Stimulated activated CD8-positive, alpha-beta memory T cell treated with anti-CD3 and anti-CD28 coated beads, Interleukin-7, amount 100 ng/mL, for 1 hour (primary cell): ENCODE measurements at places on chromosomes 13 and 19.

GRCh38 chr19:47284324-47284899, 9.7 kb downstream of the INAFM1 start:
- DNase-seq, result no peak

DNA sequence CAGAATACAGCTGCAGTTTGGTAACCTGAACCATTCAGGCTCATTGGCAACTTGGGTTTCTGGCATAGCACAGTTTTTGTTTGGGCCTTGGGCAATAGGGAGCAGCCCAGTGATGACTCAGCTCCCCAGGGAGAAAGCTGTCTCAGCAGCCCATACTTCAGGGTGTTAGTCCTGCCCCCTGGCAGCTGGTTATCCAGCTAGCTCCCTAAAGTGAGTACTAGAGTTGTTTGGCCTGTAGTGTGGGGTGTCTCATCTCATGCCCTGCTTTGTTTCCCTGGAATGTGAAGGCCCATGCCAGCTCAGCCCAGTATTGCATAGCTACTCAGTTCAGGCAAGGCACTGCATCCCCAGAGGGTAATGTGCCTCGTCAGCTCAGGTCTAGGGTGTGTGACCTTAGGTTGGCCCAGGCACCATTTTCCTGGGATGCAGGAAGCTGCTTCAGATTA, 18.2 kb upstream of the ZNF543 start:
- DNase-seq, result no peak

- DNase-seq, result no peak
These were observed 20.4 kb downstream of the ZMYM2 start for GRCh38 chr13:19978831-19979437.

GRCh38 chr13:76709851-76710250, 176.4 kb downstream of the KCTD12 start:
- DNase-seq, result no peak

DNA sequence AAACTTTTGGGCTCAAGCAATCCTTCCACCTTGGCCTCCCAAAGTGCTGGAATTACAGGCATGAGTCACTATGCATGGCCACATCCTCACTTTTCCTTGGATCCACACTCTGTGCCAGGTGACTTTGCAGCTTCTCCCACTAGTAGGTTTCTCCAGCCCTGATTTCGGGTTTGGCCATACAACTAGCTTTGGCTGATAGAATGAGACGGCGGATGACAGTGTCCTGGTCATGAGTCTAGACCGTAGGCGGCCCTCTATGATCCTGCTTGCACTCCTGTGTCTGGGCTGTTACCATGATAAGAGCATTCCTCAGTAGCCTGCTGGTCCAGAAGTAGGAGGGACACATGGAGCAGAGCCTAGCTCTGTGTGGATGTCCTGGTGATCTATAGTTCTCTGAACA, 112.5 kb upstream of the KL start:
- DNase-seq, result no peak

DNA sequence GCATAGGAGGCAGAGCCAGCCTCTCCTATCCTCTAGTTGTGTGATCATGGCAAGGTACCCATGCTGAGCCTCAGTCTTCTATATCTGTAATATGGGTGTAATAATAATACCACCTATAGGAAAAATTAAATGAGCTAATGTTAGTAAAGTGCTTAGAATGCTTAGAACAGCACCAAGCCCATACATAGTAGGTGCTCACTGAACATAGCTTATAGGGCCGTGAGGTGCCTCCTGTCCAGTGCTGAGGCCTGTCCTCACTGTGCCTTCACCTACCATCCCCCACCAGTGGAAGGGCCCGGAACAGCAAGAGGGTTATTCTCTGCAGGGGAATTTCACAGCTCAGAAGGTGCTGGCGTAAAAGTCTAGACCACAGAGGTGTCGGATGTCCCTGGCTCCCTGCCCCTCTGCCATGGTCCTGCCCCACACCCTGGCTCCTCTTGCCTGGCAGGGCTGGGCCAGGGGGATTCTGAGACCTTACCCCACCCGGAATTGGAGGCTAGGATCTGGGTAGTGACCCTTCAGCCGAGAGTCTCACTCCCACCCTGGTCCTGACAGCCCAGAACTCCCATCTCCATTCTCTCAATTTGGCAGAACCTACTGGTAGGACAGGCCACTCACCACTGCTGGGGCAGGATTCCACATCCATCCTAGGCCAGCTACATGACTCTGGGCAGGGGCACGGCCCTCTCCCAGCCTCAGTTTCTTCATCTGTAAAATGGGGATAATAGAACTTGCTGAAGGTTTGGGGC, 2.2 kb upstream of the SCN1B start:
- DNase-seq, result no peak

GRCh38 chr19:31277516-31277915, 71.7 kb downstream of the TSHZ3 start:
- no peak for DNase-seq

DNA sequence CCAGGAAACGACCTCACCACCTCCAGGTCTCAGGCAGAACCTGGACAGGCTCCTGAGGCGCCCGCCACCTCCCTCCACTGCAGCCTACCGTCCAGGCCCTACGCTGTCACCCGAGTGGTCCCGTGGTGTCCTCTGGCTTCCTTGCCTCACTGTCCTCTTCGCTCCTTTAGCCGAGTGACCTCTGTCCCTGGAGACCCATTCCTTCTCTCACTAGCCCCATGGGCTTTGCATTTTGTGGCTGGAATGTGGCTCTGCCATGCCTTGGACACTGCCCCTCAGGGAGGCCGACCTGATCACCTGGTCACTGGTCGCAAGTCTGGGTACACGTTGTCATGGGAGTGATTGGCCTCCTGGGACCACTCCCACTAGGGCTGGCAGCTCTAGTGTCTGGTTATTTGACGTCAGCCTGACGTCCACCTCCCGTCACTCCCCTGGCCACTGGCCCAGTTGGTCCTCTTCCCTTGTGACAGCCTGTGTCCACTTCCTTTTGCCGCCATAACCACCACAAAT, 17.9 kb downstream of the SLC25A42 start:
- no peak for DNase-seq

DNA sequence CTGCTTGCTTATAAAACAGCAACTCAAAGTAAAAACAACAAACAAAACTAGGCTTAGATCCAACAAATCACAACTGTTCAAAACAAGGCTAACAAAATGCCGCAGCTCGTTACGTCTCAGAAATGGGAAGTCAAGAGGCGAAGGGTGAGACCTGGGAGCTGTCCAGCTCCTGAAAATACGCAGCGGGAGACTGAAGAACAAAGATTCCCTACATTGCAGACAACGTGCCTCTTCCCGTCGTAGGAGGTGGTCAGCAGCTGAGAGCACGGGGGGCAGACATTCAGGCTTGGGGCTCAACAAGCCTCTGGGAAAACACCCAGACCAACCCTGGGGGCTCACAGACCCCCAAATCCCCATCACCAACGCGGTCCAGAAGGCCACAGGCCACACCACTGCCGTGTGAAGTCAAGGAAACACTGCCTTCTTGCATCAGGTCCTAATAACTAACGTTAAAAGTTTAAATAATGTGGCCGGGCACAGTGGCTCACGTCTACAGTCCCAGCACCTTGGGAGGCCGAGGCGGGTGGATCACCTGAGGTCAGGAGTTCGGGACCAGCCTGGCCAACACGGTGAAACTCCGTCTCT, 13.5 kb downstream of the PLPP2 start:
- no peak for DNase-seq

GRCh38 chr13:22214184-22214583, 543.3 kb downstream of the FGF9 start:
- DNase-seq, result no peak

DNA sequence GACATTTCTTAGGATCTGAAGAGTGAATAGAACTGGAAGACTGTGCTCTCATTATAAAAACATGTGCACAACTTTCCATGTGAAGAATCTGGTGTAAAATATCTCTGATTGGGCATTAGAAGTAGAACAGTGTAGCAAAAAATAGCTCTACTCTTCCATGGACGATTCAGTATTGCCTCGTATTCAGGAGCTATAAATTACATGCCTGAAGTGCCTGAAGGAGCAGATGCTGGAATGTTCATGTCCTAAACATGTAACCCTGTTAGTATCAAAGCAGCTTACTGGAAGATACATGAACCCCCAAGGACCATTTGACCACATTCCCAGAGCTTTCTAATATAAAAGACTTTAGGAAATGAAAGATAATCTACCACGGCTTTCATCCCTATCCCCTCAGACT, 528.9 kb downstream of the DACH1 start:
- DNase-seq, result no peak

- no peak for DNase-seq
These were observed 86.7 kb downstream of the ZAR1L start for GRCh38 chr13:32228330-32229041.

DNA sequence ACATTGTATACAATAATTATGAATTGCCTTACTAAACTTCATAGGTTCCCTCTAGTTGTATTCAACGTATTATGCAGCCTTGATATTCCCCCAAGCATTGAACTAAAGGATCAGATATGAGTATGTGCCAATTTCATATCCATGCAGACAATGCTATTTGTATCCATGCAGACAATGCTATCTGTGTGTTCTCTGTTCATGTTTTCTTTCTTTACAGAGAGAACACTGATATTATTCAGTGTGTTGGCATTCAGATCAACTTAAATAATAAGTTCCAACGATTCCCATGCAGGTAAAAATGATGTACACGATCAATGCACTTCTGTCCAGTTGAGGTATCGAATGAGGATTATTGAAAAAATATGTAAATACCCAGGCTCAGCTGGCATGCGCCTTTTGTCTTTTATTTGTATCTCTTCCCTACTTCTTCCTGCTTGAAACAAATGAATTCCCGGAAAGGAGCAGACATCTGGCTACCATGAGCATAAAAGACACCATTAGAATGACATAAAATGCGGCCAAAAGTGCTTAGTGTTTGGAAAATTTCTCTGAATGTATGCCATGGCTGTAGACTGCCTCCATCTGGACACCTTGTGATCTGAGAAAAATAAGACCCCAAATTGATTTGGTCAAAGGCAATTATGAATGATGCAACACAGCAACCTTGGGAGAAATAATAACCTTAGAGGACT, 731.5 kb downstream of the SLITRK1 start:
- DNase-seq, result no peak

DNA sequence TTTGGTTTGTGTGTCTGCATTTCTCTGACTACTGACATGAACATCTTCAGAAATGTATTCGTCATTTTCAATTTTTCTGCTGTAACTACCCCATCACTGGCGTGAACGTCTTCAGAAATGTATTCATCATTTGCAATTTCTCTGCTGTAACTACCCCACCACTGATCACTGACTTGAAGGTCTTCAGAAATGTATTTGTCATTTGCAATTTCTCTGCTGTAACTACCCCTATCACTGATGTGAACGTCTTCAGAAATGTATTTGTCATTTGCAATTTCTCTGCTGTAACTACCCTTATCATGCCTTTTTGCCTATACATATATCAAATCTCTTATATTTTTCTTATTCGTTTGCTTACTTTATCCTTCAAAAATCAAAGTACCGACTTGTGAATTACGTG, 274.0 kb downstream of the EFNB2 start:
- DNase-seq, result no peak

GRCh38 chr13:47853236-47853635, 147.8 kb downstream of the SUCLA2 start:
- DNase-seq, result no peak

GRCh38 chr13:110351636-110352420, 44.7 kb downstream of the COL4A2 start:
- no peak for DNase-seq

- no peak for DNase-seq
These were observed 50.3 kb downstream of the GSX1 start for GRCh38 chr13:27842571-27842970.

DNA sequence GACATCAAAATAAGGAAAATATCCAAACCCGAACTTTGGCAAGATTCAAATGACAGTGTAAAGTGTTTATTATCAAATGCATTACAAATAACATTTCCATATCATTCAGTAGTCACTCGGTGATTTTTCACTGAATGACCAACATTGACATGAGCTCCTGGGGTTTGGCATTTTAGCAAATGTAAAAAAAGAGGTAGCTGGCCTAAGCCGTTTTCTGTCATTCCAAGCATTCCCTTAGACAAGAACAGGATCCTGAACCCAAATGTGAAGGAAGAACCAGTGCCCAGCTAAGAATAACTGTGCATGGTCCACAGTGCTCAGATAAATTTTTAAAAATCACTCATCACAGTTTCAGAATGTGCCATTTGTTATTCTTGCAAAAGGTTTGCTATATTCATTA, 327.9 kb downstream of the GPC6 start:
- DNase-seq, result no peak

- DNase-seq, result no peak
These were observed 19.4 kb upstream of the DHRS12 start for GRCh38 chr13:51823359-51823758.

DNA sequence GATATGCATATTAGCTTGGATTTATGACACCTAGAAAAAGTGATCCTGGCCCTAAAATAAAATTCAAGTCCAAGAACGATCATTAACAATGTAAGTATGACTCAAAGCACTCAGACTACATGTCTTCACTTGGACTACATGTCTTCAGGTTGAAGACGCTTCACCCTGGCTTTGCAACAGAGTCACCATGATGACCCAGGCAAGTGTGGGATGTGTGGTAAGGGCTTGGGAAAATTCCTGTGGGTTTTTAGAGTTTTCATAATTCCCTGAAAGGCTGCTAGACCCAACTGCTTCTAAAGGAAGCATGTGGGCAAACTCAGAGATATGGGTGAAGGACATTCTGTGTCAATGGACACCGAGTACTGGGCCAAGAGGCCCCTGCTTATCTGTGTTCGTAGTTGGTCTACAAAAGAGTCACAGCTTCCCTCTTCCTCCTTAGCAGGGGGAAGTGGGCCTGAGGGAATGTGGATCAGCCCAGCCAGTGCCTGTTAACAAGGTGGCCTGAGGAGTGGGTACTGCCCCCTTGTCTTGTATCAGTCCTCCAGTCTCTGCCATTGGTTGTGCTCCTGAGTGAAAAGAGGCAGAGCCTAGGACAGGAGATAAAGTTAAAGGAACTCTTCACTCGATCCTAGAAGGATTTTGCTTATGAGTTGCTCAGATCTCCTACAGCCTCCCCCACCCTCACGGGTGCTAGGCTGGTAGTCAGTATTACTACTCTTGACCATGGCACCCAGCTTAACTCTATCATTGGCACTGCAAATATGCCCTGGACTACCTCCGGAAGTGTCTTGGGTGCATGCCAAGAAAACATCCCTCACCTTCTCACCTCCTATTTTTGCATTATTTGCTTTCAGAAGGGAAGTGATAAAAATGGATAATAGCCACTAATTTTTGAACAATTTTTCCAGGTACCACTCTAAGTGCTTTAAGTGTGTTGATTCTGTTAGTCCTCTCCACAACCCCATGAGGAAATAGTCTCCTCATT, 406.3 kb downstream of the COG6 start:
- DNase-seq, result no peak

- no peak for DNase-seq
These were observed 24.6 kb upstream of the GARRE1 start for GRCh38 chr19:34229721-34230120.

GRCh38 chr13:99370481-99371275, 63.5 kb upstream of the GPR183 start:
- DNase-seq, result no peak

- DNase-seq, result no peak
These were observed 468 bp upstream of the SLC39A3 start for GRCh38 chr19:2740314-2740656.
